Hematopoietic multipotent progenitor cell treated with erythropoietin and hydrocortisone succinate and interleukin-3 and kit ligand, for 4 days (in vitro differentiated cells): ENCODE measurements at places on chromosomes 16 and 17.

- DNase-seq: peak; percentile 97
Observed at GRCh38 chr17:18363101-18364049, at the start of gene SHMT1. Gene SHMT1, minus strand, starts transcription at chr17:18363550. Its CDS starts 7,569 bp downstream, at chr17:18355981.

GRCh38 chr17:2954898-2955445 lies 108.4 kb downstream of the OR1D5 start:
- DNase-seq: peak; percentile 49

- no peak for DNase-seq
Observed at GRCh38 chr17:81386646-81387099, 8.6 kb upstream of the BAHCC1 start.

DNA sequence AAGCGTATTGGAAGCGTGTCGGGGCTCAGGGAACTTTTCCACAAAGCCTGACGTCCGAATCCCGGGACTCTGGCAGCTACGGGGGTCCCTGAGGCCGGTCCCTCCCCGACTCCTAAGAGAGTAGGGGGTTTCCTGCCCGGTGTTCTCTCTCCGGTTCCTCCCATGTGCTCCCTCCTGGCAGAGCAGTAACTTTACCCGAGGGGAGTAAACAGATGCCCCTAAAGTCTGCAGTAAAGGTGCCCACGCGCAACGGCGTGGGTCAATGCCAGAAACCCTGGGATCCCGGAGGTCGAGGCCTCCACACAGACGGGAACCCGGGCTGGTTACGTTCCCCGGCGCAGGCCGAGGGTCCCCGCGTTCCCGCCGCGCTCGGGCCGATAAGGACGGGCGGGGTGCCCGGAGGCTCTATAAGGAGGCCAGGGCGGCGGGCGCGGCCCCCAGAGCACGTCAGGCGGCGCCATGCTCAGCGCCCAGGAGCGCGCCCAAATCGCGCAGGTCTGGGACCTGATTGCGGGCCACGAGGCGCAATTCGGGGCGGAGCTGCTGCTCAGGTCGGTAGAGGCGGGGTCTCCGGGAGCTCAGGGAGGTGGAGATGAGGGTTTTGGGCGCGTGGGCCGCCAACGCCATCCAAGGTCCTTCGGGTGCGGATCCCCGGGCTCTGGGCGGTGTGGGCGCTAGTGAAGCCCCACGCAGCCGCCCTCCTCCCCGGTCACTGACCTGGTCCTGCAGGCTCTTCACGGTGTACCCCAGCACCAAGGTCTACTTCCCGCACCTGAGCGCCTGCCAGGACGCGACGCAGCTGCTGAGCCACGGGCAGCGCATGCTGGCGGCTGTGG lies at the start of gene HBM:
Gene HBM, plus strand, starts transcription at position 440 of the 836 bp plus-strand sequence. Its CDS starts 20 bp downstream, at position 460.
- peak; percentile 58 for DNase-seq

- peak; percentile 13 for DNase-seq
Observed at GRCh38 chr16:51152691-51153576, 1.9 kb upstream of the SALL1 start.

DNA sequence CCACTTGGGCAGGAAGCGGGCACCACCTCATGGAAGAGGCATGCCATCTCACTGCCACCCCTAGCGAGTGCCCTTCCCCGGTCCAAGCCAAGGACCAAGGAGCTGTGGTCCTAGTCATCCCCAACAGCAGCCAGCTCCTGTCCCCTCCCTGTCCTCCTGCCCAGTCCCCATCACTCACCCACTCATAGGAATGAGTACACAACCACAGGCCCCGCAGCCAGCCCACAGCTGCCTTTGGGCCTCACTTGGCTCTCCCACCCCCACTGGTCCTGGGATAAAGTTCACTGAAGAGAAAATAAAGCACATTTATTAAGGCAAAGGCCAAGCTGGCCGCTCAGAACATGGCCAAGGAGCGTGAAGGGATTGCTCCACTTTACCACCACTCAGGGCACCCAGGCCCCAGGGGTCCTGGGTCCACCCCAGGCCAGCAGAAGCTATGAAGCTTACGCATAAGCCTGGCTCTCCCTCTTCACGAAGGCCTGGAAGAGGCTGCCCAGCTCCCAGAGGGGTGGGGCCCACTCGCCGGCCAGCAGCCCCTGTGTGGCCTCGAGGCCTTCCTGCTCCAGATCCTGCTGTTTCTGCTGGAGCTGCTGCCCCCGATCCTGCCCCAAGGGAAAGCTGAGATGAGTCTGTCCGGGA lies 3.6 kb downstream of the SCRN2 start:
- DNase-seq: no peak

- DNase-seq: peak; percentile 25
Observed at GRCh38 chr17:73841431-73842060, 197.3 kb upstream of the SDK2 start.

DNA sequence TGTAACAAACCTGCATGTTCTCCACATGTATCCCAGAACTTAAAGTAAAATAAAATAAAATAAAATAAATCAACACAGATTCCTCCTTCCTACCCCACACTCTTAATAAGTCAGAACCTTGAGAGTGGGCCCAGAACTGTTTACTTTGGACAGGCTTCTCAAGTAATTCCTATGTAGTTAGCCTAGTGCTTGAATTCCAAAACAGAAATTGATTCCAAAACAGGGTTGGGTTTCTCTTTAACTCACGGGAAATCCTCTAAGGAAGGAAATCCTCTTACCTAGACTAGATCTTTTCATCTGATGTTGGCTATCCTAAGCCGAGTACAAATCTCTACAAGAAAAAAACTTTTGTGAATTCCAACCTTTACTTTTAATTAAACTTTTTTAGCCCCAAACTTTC lies 324.7 kb upstream of the C16orf82 start:
- DNase-seq: no peak

DNA sequence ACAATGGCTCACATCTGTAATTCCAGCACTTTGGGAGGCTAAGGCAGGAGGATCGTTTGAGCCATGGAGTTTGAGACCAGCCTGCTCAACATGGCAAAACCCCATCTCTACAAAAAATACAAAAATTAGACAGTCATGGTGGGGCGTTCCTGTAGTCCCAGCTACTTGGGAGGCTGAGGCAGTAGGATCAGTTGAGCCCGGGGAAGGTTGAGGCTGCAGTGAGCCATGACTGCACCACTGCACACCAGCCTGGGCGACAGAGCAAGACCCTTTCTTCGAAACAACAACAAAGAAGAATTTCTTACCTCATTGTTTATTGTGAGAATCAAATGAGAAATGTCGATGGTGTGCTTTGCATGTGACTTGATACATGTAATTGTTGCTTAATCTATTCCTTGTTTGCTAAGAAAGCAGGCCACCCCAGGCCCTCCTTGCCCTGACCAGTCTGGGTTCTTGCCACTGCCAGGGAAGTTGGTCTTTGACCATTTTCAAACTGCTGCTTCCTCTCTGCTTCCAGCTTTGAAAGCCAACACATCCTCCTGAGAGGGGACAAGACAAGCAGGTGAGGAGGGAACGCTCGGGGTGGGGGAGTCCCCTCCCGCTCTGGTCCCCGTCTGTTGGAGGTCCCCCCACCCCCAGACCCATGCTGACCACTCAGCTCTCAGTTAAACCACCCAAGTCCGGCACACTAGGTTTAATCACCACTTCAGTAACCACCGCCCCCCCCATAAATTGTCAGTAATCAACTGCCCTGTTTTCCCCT lies 47.3 kb upstream of the CPNE2 start:
- no peak for DNase-seq

GRCh38 chr16:4477966-4478365 lies 1.8 kb downstream of the HMOX2 start:
- DNase-seq: peak; percentile 57

DNA sequence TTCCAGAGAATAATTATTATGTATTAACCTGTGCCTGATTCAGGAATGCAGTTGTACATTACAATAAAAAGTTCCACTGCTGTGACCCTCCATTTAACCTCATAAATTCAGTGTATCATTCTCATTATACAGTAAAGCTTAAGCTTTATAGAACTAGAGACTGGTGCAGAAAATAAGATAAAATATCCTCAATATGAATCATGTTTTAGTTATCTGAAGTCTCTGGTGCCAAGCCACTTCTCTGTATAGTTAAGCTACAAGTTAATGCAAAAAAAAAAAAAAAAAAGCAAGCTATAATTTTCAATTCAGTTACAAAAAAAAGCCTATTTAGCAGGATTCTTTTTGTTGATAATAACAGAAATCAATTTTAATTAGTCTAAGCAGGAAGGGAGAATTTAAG lies 22.4 kb upstream of the SMIM36 start:
- no peak for DNase-seq

DNA sequence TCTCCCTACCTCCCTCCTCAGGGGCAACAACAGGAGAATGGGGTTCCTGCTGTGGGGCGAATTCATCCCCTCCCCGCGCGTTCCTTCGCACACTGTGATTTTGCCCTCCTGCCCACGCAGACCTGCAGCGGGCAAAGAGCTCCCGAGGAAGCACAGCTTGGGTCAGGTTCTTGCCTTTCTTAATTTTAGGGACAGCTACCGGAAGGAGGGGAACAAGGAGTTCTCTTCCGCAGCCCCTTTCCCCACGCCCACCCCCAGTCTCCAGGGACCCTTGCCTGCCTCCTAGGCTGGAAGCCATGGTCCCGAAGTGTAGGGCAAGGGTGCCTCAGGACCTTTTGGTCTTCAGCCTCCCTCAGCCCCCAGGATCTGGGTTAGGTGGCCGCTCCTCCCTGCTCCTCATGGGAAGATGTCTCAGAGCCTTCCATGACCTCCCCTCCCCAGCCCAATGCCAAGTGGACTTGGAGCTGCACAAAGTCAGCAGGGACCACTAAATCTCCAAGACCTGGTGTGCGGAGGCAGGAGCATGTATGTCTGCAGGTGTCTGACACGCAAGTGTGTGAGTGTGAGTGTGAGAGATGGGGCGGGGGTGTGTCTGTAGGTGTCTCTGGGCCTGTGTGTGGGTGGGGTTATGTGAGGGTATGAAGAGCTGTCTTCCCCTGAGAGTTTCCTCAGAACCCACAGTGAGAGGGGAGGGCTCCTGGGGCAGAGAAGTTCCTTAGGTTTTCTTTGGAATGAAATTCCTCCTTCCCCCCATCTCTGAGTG lies 5.9 kb upstream of the LASP1NB start:
- no peak for DNase-seq

- DNase-seq: peak; percentile 35
Observed at GRCh38 chr16:16578701-16579100, 199.8 kb downstream of the NPIPA7 start.

GRCh38 chr17:27559506-27560481 lies 71.2 kb upstream of the LGALS9 start:
- peak; percentile 40 for DNase-seq

GRCh38 chr17:51397361-51398127 lies 137.2 kb downstream of the UTP18 start:
- no peak for DNase-seq

DNA sequence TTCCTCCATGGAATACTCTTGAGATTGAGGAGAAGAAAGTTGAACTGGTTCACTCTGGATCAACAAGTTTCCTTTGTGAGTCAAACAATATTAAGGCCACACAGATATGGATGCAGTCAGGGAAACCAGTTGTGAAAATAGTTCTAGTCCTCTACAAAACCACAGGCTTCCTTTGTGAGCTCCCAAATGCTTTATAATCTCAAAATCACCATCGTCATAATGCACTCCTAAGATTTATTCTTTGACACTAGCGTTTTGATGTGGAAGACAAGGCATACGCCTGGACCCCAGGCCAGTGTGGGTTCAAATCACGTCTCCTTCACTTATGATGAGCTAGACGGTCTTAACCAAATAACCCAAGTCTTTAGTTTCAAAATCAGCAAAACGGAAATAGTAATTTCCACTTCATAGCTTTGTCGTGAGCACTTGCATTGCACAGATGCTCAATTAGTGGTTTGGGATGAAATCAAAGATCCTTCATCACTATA lies 142.6 kb downstream of the STX8 start:
- no peak for DNase-seq

DNA sequence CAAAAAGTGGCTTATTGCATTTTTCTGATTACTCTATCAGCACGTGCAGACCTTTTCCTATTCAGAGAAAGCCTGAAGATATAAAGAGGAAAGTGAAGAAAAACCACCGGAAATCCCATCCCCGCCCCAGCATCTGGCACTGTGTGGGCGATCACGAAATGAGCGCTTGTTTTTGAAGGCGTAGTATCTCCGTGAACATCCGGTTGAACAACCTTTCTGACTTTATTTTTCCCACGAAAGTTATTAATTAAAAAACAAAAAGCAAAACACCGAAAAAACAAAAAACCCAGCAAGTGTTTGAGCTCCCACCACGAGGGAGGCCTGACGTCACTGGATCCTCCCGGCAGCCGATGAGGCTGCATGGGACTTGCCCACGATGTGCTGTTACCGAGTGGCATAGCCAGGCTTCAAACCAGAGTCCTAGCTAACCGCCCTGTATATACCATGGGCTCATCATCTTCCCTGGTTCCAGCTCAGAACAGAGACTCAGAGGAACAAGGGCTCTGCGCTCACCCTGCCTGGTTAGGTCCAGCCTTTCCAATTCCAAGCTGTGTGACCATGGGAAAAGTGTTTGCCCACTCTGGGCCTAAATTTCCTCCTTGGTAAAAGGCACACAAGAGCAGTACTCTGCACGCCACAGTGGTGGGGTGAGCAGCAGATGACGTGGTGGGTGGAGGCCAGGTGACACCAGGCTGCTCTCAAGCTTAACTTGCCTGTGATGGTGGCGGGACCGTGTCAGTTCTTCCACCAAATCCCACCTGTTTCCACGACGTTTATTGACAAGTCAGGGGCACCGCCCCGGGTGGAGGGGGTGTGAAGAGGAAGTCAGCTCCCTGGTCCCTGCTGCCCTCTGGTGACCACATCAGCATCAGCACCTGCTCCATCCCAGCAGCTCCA lies 34.3 kb upstream of the IL21R start:
- DNase-seq: peak; percentile 98

GRCh38 chr16:46911038-46911437 lies 26.9 kb downstream of the GPT2 start:
- no peak for DNase-seq

DNA sequence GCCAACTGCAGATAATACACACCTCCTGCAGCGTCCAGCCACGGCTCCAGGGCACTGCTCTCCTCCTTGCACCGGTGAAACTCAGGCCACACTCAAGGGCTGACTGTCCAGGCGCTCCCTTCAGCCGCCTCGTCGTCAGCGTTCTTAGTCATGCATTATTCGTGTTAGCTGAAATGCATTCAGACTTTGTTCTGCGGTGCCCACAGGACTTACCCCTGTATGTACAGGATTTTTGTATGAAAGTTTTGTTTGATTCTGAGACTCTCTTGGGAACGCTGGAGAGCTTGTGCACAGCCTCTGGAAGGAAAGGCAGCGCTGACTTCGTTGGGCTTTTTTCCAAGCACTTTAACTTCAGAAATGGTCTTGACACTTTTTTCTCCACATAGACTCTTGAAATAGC lies 22.1 kb downstream of the CIBAR2 start:
- DNase-seq: no peak

DNA sequence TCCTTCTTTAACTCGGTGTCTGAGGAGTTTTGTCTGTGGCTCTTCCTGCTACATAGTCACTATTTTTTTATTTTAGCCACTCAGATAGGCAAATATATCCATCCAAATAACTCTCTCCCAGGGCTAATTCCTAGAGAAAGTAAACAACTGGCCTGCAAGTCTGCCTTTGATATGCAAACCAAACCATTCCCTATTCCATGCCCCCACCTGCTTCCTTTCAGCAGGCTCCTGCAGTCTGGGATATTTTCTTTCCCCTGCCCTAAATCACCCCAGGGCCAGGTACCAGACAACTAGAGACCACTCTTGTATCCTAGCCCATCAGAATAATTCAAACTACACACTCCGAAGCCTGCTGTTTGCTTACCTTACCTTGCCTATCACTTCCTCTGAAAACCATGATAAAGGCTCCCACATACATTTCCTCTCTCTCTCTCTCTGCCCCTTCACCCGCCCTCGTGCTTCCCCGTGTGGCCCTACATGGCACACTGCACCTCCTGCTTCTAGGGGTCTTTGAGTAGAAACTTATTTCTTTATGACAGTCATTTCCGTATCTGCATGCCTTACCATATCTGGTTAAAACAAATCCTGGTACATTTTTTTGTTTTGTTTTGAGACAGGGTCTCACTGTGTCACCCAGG lies 8.3 kb downstream of the CD300H start:
- no peak for DNase-seq

GRCh38 chr17:142876-143784 lies 5.8 kb downstream of the SCGB1C2 start:
- DNase-seq: no peak
